Endothelial cell (in vitro differentiated cells): ENCODE measurements at places on chromosomes 6 and 20.

DNA sequence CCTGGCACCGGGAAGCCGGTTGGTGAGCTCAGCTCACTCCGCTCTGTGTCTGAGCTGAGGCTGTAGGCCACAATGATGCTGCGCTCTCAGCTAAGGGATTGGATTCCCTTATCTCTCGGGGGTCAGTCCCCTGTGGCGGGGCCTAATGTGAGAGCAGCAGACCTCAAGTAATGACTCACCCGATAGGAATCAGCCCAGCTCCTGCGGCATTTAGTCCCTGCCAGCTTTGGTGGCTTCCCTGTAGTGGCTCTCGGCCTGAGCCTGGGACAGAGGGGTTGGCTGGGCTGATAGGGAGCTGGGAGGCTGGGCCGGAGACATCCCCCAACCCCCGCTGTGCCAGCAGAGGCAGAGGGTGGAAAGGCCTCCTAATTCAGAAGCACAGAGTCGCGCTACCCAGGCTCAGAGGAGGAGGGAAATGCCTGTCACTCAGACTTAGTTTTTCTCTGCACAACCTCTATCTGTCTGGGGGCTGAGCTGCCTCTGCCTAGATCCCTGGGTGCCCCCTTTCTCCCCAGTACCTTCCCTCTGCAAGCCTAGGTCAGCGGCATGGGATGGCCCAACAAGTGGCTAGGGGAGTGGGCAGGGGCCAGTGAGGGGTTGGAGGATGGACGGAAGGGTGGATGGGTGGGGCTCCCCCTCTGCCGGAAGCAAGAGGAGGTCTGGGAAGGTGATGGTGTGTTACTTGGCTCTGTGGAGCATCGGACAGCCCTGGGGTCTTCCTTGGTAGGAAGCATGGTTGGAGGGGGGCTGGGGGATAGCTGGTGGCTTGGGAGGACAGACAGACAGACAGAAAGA, 92.2 kb downstream of the CDH22 start:
- DNase-seq, result no peak
- H3K27ac ChIP-seq, result no peak overlapping the region
- peaks cover 8% of the 10 kb centered on the region for H3K4me1 ChIP-seq
- H3K27me3 ChIP-seq, result peaks cover 2% of the 10 kb centered on the region
- no peaks in the 10 kb centered on the region for H3K36me3 ChIP-seq

DNA sequence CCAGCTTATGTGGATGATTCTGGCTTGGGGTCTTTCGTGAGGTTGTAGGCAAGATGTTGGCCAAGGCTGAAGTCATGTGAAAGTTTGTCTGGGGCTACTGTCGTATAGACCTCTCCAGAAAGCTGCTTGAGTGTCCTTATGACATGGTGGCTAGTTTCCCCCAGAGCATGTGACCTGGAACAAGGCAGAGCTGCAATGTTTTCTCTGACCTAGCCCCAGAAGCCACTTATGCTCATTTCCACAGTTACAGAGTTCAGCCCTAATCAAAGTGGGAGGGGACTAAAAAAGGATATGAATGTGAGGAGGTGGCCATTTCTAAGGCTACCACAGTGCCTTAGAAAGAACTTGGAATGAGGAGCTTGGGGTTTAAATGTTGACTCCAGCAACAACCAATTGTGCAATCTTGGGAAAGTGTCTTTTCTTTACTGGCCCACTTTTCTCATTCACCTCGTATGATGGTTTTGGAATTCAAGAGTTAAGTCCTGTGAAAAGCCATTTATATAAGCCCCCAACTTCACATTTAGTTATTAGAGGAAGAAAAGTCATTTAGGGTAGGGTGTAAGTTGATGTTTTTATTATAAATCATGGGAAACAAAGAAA, 5.9 kb upstream of the ASXL1 start:
- no peak for DNase-seq
- H3K27ac ChIP-seq, result no peak overlapping the region
- no peak overlapping the region for H3K4me3 ChIP-seq
- H3K27me3 ChIP-seq, result peaks cover 1% of the 10 kb centered on the region

- peaks cover 31% of the 10 kb centered on the region for H3K27me3 ChIP-seq
- no peak overlapping the region for H3K4me3 ChIP-seq
- no peak for DNase-seq
- peaks cover 50% of the 10 kb centered on the region for H3K4me1 ChIP-seq
- no peak overlapping the region for H3K27ac ChIP-seq
Measured at GRCh38 chr6:157651731-157652490, 171.1 kb upstream of the SNX9 start.

DNA sequence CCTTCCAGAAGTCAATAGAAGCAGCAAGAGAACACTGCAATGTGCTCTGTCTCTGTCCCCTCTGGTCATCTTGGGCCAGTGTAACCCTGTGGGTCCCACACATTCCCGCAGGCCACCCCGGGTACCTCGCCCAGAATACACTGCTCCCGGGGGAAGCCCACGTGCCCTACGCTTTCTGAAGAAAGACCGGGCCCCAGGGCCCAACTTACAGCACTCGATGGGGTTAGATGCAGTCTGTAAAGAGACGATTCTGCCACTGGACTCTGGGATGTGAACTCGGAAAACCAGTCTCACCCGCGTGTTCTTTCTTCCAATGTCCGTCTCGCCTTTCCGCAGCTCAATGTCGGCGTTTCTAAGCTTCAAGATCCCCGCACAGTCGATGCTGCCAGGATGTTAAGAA, 68.7 kb downstream of the NFATC2 start:
- H3K27ac ChIP-seq, result no peak overlapping the region
- peaks cover 1% of the 10 kb centered on the region for H3K27me3 ChIP-seq
- no peak overlapping the region for H3K4me3 ChIP-seq
- H3K36me3 ChIP-seq, result peaks cover 9% of the 10 kb centered on the region
- DNase-seq, result no peak
- H3K4me1 ChIP-seq, result peaks cover 3% of the 10 kb centered on the region

DNA sequence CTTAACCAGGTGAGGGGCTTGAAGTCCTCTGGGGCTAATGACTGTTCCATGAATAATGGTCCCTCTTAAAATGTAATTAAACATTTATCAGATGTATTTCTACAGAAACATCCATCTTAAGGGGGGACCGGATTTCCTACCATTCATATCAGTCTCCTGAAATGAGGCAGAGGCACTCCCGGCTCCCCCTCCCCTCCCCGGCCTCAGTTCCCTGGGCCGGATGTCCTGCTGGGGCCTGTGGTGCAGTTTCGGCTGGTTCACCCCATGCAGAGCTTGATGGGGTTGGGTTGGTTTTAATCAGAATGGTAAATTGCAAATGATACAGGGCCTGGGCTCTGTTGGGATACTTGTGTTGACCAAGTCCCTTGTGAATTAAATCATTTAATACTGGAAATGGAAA, 349.4 kb downstream of the PREX1 start:
- no peak overlapping the region for H3K4me3 ChIP-seq
- H3K27me3 ChIP-seq, result peaks cover 12% of the 10 kb centered on the region
- peaks cover 4% of the 10 kb centered on the region for H3K36me3 ChIP-seq

DNA sequence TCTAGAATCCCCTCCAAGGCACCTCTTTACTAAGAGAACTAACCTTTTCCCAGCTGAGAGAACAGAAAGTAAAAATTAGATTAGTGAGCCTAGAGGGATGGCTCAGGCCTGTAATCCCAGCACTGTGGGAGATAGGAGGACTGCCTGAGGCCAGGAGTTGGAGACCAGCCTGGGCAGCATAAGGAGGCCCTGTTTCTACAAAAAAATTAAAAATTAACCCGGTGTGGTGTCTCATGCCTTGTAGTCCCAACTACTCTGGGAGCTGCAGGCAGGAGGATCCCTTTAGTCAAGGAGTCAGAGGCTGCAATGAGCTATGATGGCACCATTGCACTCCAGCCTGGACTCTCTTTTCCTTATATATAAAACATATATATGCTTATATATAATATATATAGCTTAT, 5.5 kb upstream of the OOEP start:
- no peak for DNase-seq
- no peaks in the 10 kb centered on the region for H3K4me1 ChIP-seq
- H3K4me3 ChIP-seq, result no peak overlapping the region
- H3K27me3 ChIP-seq, result peaks cover 2% of the 10 kb centered on the region
- H3K27ac ChIP-seq, result no peak overlapping the region

GRCh38 chr20:17749626-17749977, 49.8 kb downstream of the BANF2 start:
- DNase-seq, result no peak
- H3K4me1 ChIP-seq, result peaks cover 23% of the 10 kb centered on the region
- H3K36me3 ChIP-seq, result no peaks in the 10 kb centered on the region
- H3K4me3 ChIP-seq, result no peak overlapping the region
- H3K27me3 ChIP-seq, result peaks cover 8% of the 10 kb centered on the region

GRCh38 chr6:44739181-44739580, 351.7 kb downstream of the CDC5L start:
- H3K36me3 ChIP-seq, result no peaks in the 10 kb centered on the region
- peaks cover 10% of the 10 kb centered on the region for H3K4me1 ChIP-seq
- no peak for DNase-seq
- no peak overlapping the region for H3K27ac ChIP-seq

- H3K4me1 ChIP-seq, result peaks cover 6% of the 10 kb centered on the region
- DNase-seq, result no peak
- no peaks in the 10 kb centered on the region for H3K36me3 ChIP-seq
Measured at GRCh38 chr6:41120058-41120457, 34.1 kb downstream of the TREML1 start.

DNA sequence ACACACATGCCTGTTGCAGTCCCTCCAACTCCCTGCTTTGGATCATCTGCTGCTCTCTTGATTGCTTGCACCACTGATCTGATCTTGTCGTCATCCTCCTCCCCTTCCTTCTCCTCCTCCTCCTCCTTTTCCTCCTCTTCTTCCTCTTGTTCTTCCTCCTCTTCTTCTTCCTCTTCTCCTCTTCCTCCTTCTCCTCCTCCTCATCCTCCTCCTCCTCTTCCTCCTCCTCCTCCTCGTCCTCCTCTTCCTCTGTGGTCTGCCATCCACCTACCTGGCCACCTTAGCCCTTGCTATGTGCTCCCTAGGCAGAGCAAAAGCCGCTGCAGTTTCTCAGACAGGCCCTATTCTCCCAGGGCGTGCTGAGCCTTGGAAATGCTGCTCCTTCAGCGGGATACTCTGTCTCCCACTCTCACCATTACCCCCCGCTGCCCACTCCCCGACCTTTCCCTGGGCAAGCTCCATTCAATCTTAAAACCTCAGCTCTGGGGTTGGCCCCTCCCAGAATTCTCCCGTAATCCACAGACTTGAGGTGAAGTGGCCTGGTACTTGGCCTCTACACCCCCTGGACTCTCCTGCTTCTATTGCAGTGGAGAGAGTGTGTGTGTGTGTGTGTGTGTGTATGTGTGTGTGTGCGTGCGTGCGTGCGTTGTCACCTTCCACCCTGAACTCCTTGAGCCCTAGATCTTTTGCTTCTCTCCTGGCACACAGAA, 105.0 kb downstream of the SASH1 start:
- H3K36me3 ChIP-seq, result peaks cover 64% of the 10 kb centered on the region
- peak overlapping the region; percentile 21 for H3K4me3 ChIP-seq
- H3K27me3 ChIP-seq, result peaks cover 32% of the 10 kb centered on the region
- peak overlapping the region; percentile 52 for H3K27ac ChIP-seq
- H3K4me1 ChIP-seq, result peaks cover 76% of the 10 kb centered on the region

GRCh38 chr6:121853686-121854085, 418.2 kb downstream of the GJA1 start:
- peaks cover 16% of the 10 kb centered on the region for H3K4me1 ChIP-seq
- no peaks in the 10 kb centered on the region for H3K36me3 ChIP-seq
- no peak overlapping the region for H3K4me3 ChIP-seq
- DNase-seq, result no peak
- no peaks in the 10 kb centered on the region for H3K27me3 ChIP-seq

DNA sequence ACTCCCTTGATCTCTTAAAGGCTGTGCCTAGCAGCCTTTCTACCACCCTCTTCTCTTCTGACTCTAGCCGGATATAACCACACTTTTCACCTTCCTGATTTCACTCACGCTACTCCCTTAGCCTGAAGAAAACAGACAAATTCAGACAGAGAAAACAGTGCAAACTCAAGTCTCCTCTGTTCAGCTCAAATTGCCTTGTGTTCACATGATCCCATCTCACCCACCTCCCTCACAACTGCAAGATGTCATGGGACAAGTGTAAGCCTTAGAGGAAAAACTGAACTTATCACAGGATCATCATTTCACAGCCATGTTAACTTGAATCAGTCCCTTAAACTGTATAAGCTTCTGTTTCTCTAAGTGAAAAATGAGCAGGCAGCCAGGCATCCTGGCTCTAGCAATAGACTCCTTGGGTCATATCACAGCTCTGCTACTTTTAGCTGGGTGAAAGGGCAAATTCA, 66.5 kb upstream of the TENT5A start:
- H3K4me3 ChIP-seq, result no peak overlapping the region
- H3K36me3 ChIP-seq, result no peaks in the 10 kb centered on the region
- peaks cover 2% of the 10 kb centered on the region for H3K27me3 ChIP-seq
- no peaks in the 10 kb centered on the region for H3K4me1 ChIP-seq
- H3K27ac ChIP-seq, result no peak overlapping the region

- H3K27me3 ChIP-seq, result no peaks in the 10 kb centered on the region
- DNase-seq, result peak; percentile 26
- H3K4me1 ChIP-seq, result peaks cover 29% of the 10 kb centered on the region
- H3K36me3 ChIP-seq, result no peaks in the 10 kb centered on the region
- H3K27ac ChIP-seq, result no peak overlapping the region
Measured at GRCh38 chr6:16168858-16169257, 40.0 kb downstream of the MYLIP start.

DNA sequence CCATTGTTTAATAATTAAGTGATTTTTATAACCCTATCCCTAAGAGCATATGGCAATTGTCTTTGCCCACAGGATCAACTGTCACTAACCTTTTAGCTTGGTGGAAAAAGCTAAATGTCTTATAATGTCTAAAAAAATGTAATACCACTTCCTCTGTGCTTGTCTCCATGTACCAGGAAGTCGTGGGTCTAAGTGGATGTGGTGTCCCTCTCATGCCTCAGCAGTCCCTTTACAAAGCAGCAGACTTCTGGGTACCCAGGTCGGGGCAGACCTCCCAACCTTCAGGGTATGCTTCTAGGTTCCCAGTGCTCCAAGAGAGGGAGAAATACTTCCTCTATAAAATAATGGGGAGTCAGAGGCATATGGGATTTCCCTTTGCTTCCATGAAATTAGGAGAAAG, 74.7 kb downstream of the ZHX3 start:
- DNase-seq, result no peak
- peaks cover 4% of the 10 kb centered on the region for H3K27me3 ChIP-seq
- no peaks in the 10 kb centered on the region for H3K4me1 ChIP-seq
- H3K27ac ChIP-seq, result no peak overlapping the region

GRCh38 chr6:159726255-159726917, 920 bp upstream of the WTAP start:
- peaks cover 21% of the 10 kb centered on the region for H3K36me3 ChIP-seq
- H3K27me3 ChIP-seq, result no peaks in the 10 kb centered on the region
- H3K4me3 ChIP-seq, result peak overlapping the region; percentile 96
- peak overlapping the region; percentile 99 for H3K27ac ChIP-seq

DNA sequence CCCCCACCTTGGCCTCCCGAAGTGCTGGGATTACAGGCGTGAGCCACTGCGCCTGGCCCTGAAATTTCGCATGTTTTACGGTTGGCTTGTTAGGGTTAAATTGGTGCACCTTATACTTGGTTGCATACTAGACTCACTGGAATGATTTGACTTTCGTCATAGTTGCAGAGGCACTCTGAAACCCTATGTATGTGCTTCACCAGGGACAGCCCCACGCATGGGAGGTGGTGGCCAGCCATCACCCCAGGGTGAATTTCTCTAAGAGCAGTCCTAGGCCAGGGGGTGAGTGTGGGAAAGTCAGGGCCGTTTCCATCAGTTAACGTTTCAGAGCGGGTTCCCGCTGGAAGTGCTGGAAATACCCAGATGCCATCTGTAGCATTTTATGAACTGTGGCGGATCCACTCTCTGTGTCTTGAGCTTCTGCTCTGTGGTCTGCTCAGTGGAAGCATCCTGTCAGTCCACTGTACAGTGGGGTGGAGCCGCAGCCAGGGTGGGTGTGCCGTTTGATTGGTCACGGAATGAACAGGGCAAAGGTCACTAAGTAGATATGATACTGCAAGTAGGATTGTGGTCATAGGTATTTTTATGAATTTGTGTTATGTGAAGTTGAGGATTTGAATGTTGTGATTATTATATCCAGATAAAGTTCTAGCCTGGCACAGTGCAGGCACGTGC, 13.2 kb downstream of the DNAJC5 start:
- DNase-seq, result no peak
- H3K4me1 ChIP-seq, result peaks cover 7% of the 10 kb centered on the region
- peak overlapping the region; percentile 51 for H3K4me3 ChIP-seq
